ENCODE measurements at places on chromosomes 1 and 21.

DNA sequence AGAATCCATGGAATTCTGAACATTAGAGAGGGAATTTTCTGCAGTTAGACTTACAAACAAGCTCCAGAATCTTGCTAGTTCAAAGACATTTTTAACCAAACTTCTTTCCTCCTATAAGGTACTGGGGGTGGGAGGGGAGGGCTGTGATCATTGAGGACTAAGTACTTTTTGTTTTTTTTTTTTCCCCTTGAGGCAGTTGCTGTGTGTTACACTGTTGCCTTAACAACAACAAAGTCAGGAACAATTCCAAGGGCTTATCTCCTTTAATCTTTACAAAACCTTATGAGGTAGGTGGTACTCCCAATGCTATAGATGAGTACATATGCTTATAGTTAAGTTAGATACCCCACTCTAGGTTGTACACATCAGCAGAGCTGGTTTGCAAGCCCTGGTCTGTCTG is 62.9 kb downstream of the PPP1R12B start:
- DNase-seq: no peak

DNA sequence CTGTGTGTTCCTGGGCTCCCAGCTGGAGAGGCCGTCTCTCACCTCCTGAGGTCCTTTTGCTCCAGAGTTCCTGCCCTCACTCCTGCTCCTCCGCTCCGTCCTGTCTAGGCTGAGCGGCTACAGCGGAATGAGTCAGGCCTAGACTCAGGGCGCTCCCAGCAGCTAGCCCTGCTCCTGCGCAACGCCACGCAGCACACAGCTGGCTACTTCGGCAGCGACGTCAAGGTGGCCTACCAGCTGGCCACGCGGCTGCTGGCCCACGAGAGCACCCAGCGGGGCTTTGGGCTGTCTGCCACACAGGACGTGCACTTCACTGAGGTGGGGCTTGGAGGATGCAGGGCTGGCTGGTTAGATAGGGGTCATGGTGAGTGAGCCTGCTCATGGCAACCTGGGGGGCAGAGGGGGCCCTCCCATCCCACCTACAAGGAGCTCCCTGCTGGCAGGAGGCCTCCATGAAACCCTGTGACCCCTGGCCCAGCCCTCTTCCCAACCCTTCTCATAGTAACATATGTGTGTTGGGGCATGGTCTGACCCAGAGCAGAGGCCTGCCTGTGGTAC is 15.1 kb downstream of the PSRC1 start:
- DNase-seq: no peak

DNA sequence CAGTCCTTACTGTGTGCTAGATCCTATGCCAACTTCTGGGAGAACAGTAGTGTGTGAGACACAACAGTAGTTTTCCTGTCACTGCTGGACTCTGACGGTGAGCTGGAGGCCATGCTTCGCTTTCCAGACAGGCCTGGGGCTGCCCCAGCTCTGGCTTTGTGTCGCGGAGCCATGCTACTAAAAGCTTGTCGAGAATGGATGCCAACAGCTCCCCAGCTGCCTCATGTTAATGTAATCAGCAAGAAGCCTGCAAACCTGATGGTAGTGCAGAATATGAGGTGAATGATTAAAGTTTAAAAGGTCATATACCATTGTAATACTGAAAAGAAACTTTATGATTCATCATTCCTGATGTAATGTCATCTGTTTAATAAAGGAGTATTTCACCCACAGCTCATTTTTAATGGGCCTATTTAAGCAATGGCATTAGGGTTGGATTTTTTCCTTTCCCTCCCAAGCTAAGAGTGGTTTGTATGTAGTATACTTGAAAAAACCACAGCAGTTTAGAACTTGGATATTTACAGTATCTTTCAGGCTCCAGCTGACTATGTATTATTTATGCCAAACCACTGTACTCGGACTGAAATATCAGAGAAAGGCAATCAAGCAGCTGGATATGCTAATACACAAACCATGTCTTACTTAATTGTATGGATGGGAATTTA is 343.0 kb downstream of the NUF2 start:
- no peak for DNase-seq

GRCh38 chr1:66850989-66851388 is 49.9 kb upstream of the INSL5 start:
- DNase-seq: no peak

- DNase-seq: no peak
Measured at GRCh38 chr1:63603810-63604209, 10.6 kb downstream of the PGM1 start.

- no peak for DNase-seq
Measured at GRCh38 chr1:109040989-109041620, 797 bp downstream of the WDR47 start.

- no peak for DNase-seq
Measured at GRCh38 chr21:34836103-34836932, 167.5 kb downstream of the CLIC6 start.

DNA sequence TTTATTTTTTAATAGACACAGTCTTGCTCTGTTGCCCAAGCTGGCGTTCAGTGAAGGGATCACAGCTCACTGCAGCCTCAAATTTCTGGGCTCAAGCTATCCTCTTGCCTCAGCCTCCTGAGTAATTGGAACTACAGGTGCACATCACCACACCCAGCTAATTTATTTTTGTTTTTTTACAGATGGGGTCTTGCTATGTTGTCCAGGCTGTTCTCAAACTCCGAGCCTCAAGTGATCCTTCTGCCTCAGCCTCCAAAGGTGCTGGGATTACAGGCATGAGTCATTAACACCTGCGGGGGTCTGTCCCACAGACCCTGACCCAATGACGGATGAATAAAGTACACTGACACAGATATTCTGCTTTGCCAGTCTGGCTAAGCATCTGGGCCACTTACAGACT is 33.6 kb upstream of the ZZZ3 start:
- DNase-seq: no peak

DNA sequence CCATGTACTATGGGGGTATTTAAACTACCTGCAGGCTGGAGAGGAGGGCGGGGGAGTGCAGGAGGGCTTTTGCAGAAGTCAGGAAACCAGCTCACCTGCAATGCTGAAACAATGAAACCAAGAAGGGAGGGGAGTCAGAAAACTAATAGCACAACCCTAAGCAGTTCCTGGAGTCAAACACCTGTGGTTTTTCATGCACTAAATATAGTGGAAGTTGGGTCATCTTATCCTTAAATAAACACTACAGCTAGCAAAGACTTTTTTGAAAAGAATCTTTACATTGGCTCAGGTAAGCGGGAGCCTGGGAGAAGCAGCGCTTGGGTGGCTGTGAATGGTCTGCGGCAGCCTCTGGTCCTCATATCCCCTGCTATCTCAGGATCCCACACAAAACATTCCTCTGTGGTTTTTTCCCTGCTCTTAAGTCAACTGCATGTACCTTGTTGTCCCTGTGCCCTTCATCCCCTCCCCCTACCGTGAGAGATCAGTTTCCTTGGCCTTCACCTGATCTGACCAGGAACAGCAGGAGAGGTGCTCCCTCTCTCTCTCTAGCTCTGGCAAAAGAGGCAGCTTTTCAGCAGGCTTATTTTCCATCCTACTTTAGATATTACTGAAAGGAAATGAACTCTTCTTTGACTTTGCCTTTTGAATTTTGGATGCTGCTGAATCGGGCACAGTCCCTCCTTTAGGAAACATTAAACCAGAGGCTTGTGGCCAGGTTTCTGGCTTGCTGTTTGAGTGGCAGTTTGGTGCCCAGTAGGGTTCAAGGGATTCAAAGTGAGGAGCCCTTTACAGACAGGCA is 26.6 kb downstream of the TENT5C start:
- peak; percentile 16 for DNase-seq

DNA sequence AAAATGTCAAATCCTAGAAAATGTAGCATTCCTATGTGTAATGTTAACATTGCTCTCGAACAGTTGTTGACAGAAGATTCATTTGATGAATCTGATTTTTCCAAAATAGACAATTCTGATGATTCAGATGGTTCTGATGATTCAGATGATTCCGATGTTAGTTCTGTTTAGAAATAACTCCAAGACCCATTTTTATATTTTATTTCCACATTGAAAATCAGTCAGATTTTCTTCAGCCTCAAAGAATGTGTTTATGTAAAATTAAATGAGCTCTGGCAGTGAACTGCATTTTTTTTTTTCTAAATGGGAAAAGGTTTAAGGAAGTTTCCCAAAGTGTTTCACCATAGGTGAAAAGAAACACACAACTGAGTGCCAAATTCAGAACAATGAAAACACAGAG is 136.5 kb downstream of the TSEN15 start:
- DNase-seq: no peak

GRCh38 chr1:85464497-85465098 is 361 bp downstream of the DDAH1 start:
- peak; percentile 74 for DNase-seq

DNA sequence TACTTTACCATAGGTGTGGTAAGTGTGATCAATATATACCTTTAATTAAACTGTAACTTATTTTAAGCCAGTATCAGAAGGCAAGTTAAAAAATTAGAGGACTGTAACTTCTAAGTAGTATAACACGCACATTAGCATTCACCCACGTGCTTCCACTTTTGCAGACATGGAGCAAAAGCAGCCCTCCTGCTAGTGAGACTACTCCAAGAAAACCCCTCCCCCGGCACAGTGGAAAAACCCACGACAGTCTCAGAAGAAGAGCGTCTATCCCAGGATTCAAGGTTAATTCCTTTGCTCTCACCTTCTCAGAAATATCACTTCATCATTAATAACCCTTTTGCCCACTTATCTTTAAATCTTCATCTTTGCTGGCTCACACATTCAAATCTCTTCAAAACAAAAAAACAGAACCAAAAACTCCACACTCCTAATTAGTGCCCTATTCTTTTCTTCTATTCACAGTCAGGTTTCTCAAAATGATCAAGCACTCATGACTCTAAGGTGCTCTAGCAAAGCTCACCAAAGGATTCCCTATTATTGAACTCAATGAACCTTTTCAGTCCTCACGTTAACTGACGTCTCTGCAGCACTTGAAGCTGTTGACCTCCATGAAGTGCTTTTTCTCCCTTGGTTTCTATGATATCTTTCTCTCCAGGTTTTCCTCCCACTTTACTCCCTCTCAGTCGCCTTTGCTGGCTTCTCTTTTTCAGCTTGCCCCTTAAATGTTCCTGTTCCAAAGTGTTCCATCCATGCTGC is 213.5 kb downstream of the SMYD3 start:
- no peak for DNase-seq

GRCh38 chr21:31865429-31865970 is 7.3 kb upstream of the HUNK start:
- DNase-seq: no peak

DNA sequence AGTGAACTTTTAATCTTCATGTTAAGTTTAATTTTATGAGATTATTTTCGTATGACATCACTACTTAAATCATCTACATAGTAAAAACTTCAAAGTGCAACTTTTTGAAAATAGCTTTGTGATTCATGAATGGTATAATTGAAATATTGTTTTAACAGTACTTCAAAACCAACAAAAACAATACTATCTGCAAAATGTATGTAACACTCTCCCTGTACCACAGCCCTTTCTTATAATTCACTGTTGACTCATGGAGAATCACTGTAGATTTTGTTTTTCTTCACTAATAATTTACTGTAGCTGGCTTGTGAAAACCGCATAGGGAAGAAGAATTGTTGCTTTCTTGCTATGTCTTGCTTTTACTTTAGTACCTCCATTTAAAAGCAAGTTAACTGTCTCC is 301.4 kb upstream of the ADAMTS5 start:
- no peak for DNase-seq
